Stimulated activated CD4-positive, alpha-beta T cell treated with anti-CD3 and anti-CD28 coated beads, Interleukin-1b, Interleukin-23, amount 100 ng/mL, for 24 hours (primary cell): ENCODE measurements at places on chromosomes 3 and 15.
A peak's percentile ranks its signal among the peaks of the same experiment; 100 is the strongest.

DNA sequence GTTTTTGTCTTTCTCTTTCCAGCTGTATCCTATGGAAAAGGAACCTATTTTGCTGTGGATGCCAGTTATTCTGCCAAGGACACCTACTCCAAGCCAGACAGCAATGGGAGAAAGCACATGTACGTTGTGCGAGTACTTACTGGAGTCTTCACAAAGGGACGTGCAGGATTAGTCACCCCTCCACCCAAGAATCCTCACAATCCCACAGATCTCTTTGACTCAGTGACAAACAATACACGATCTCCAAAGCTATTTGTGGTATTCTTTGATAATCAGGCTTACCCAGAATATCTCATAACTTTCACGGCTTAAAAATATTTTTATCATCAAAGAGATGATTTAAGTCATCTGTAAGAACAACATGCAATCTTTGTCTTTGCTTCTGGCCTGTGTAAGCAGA lies 44.9 kb upstream of the PARP14 start:
- no peak for DNase-seq

- DNase-seq: no peak
Observed at GRCh38 chr3:151075869-151076562, 9.4 kb upstream of the MED12L start.

DNA sequence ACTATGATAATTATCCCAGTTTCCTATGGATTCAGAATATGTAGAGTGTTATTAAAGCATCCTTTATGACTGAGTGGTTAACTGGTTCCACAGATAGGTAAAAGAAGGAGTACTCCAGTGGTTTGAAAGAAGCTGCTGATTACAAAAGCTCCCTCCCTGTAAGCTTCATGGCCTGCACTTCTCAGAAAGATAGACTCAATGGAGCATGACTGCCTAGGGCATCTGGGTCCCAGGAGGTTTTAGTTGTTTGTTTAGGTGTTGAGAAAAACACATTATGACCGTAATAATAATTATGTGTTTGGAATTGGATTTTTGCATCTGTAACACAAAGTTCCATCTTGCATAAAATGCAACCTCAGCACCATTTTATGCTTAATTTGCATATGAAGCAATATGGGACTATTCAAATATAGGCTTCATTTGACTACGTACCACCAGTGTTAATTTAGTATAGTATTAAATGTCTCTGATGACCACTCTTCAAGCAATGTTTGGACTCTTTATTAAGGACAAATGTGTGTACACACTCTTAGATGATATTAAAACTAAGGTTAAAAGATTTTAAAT lies 121.1 kb downstream of the ROBO2 start:
- no peak for DNase-seq

- DNase-seq: no peak
Observed at GRCh38 chr3:117228466-117228865, 518.9 kb downstream of the TUSC7 start.

- no peak for DNase-seq
Observed at GRCh38 chr3:149657926-149658743, at the start of gene WWTR1. TSS of gene WWTR1 (minus strand) at chr3:149658025. CDS start at chr3:149657306, 719 bp downstream.

DNA sequence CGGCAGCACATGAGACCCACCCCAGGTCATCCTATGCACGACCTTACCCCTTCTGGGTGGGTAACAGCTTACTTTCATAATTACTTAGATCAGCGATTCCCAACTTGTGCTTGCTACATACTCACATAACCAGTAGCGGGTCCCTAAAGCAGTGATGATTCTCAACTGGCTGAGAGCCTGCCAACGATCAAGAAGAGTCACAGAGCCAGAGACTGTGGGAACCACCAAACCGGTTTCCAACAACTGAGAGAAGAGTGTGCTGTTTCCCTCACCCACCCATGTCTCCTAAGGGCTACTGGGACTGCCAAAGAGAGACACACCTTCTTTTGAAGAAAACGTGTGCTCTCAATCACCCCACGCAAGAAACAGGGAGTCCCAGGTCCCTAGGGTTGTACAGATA lies 12.0 kb upstream of the XXYLT1 start:
- no peak for DNase-seq

DNA sequence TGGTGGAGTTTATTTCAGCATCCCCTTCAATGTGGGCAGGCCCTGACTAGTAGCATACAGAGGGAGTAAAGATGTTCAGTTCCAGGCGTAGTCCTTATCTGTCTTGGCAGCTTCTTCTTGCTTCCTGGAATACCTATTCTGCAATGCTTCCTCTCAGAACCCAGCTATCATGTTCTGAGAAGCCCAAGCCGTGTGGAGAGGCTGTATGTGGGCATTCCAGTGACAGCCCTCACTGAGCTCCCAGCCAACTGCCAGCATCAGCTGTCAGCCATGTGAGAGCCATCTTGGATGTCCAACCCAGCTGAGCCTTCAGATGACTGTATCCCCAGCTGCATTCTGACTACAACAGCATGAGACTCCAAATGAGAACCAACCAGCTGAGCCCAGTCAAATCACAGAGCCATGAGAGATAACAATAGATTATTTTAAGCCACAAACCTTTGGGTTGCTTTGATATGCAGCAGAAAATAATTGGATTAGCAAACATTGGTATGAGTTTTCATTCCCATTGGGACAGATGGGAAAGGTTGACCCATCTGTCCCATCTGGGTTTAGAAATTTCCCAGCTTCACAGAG lies 8.4 kb upstream of the CMTM7 start:
- DNase-seq: no peak

DNA sequence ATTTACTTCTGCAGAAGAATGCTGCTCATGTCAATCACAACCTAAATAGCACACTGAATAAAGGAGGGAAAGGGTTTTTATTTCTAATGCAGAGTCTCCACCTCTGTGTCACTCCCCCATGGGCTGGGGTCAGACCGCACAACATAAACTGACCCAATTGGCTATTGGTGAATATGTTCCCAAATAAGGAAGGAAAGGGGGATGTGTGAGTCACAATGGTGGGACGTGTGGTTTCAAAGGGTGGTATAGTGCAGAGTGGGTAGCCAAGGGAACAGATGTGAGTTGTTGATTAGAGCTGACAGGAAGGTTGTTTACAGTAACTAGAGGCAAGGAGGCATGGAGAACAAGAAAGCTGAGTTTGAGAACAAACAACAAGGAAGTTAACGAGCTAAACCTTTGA lies 491.8 kb downstream of the ZPLD1 start:
- no peak for DNase-seq

DNA sequence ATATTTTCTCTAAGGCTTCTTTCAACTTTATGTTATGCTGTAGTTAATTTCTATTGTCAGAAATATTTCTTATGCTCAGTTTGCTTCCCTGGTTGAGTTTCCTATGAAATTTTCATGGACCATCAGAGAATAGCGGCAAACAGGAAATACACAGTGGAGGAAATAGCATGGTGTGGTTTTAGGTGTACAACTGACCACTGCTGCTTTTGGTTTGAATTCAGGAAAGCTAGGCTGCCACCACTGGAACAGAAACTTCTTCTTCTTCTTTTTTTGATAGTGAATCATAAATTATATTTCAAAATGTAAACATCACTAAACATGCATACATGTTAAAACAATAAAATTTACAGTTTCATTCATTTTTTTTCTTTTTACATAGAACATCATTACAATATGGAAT lies 316.6 kb upstream of the TGFBR2 start:
- no peak for DNase-seq

DNA sequence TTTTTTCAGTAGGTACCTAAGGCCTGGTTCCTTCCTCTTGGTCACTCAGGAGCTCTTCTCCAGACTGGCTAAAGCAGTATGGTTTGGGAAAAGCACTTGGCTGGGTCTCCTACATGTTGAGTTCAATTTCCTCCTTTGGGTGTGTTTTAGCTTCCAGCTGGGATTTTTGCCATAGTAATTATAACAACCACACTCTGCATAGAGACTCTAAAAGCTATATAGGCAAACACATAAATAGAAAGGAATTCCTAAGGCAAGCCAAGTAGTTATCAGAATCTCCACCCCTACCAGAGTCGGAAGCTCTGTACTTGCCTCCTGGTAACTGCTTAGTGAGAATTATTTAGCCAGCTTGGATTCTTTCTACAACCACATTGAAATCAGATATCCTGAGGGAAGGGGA lies 48.6 kb downstream of the FOXL2 start:
- no peak for DNase-seq

DNA sequence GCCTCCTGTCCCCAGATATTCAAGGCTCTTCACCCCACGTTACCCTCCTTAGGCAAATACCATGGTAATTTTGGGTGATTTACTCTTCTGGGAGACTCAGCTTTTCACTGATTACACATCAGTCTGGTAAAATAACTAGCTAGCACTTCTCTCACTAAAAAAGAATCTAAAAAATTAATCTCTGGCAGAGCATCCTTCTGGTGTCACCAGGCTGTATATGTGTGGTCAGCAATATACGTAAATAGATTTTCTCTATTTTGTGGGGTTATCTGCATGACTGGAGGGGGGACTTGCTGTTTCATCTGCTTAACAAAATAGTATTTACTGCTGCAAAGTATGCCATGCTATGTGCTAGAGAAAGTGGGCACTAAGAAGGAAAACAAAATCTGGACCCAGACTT lies 45.1 kb downstream of the LRRC28 start:
- no peak for DNase-seq

- no peak for DNase-seq
Observed at GRCh38 chr3:52280050-52280461, 1.6 kb upstream of the WDR82 start.

- no peak for DNase-seq
Observed at GRCh38 chr3:144585408-144585807, 613.8 kb downstream of the DIPK2A start.

DNA sequence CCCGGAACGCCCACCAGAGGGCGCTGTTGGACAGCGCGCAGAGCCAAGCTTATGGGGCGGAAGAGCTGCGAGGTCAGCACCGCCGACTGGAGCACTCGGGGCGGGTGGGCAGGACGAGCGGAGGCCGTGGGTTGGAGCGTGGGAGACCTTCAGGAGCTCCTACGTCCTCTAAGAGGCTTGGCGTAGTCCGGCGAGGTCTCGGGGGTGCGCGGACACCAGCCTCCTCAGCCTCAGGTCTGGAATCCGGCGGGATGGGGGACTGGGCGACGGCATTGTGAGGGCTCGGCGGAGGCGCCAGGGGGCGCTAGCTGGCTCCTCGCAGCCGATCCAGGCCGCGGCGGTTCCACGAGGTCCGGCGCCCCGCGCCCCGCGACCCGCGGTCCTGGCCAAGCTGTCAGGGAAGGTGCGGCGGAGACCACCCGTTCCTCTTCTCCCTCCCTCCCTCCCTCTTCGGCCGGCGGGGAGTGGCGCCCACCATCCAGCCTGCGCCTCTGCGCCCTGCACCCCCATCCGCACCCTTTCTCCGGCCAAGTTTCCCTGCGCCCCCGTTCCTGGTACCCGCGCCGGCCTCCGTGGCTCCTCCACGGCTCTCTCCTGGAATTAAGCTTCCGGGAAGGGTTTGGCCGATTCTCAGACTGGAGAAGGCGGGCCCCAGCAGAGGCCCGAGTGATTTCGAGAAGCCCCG lies 24.3 kb upstream of the POLG start:
- DNase-seq: peak; percentile 54

- DNase-seq: no peak
Observed at GRCh38 chr15:80567721-80568157, 127.4 kb upstream of the ABHD17C start.

- peak; percentile 38 for DNase-seq
Observed at GRCh38 chr15:63277038-63277892, at the start of gene APH1B. TSS of gene APH1B (plus strand) at chr15:63277605. CDS start at chr15:63277624, 19 bp downstream.

DNA sequence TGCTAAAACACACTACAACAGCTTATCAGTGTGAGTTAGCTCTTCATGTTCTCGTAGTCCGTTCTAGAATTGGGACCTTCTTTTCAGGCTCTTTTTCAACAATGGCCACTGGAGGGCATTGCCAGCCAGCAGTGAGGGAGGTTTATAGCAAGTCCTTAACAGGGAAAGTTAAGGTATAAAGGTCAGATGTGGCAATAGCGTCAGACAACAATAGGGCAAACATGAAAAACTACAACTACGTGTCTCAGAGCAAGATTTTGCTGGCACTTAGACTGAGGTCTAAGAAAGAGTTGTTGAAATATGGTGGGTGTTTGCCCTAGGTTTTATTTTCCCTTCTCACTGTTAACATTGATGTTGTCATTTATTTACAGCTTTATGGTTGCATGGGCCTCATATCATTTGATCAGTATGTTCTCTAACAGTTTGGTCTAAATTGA lies 161.4 kb downstream of the GMNC start:
- DNase-seq: no peak

DNA sequence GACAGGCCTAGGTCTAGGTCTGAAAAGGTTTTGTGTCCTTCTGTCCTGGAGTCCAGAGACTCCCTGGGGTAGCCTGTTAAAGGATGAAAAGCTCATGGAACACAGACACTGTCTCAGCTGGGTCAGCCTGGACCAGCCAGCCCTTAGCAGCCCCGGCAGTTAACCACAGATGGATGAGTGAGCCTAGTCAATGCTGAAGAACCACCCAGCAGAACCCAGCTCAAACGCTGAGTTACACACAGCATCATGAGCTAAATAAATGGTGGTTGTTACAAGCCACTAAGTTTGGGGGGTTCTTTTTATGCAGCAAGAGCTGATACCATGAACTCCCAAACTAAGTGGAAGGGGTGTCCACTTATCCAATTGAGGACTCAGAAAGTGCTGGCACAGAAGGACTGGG lies 472.8 kb upstream of the PROK2 start:
- DNase-seq: no peak

- no peak for DNase-seq
Observed at GRCh38 chr15:64426845-64427465, 33.4 kb upstream of the ZNF609 start.

DNA sequence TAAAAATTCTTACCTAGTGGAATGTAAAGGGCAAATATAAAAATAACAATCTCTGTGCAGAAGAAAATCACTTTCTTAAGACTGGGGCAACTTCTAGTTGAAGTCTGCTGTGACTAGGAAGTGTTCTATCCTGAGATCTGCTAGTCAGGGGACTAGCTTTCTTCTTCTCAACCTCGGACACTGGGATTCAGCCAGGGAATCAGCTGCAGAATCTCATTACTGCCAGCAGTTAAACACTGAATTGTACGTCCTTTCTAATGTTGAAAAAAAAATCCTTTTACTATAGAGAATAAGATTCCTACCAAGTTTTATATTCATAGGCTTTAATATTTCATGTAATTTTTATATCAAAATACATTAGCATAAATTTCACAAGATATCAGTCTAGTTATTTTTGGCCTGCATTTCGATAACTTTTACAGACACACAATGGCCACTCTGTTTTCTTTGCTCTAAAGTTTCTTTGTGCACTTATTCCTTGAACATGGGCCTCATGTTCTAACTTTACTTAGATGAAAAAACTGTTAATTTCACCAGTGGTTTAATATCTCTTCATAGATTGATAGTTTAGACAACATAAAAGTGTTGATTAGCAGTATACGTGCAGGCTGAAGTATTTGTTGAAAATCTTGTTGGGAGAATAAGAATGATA lies 2.6 kb upstream of the NEO1 start:
- no peak for DNase-seq

DNA sequence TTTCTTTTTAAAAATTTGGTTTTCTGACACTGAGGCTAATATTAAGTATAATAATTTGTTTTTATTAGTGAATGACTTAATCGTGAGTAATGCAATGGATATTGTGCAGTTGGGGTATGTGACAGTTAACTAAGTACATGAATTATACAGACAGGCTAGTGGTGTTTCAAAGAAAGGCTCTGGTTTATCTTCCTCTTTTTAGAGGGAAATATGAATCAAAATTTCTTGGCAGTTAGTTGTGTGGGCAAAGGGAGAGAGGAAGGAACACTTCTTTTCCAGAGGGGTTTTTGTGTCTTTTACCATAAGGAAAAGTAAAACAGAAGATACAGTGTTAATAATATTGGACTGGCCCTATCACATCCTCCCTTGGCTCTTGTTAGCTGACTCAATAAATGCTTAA lies 2.7 kb downstream of the ZNF654 start:
- no peak for DNase-seq
